ENCODE measurements at places on chromosomes 13 and 19.

- no peak for DNase-seq
These were observed 15.1 kb downstream of the CC2D1A start for GRCh38 chr19:13920940-13921747.

DNA sequence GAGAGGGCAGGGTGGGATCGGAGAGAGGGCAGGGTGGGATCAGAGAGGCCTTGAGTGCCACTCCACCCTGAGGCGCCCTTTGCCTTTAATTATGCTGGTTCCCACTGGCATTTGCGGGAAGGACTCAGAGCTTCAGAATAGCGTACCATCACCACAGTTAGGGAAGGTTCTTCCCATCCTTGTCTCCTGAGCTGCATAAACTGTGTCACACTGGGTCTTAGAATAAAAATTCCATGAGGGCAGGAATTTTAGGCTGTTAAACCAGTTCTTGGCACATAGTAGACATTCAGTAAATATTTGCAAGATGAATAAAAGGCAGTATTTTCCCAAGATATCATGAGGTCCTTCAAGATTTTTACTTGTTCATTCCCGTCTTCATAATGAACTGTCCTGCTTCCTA, 24.4 kb downstream of the PPP2R1A start:
- DNase-seq: no peak

GRCh38 chr13:112887151-112887550, 81.9 kb upstream of the MCF2L start:
- DNase-seq: no peak

GRCh38 chr13:96741779-96742178, 252.5 kb downstream of the OXGR1 start:
- DNase-seq: no peak
